AG04449 (cell line): ENCODE measurements at places on chromosomes 5 and 9.

- no peak for DNase-seq
These were observed 3.5 kb downstream of the IRF1 start for GRCh38 chr5:132487095-132487428.

- no peak for DNase-seq
These were observed 244.8 kb upstream of the MPDZ start for GRCh38 chr9:13524245-13524644.

DNA sequence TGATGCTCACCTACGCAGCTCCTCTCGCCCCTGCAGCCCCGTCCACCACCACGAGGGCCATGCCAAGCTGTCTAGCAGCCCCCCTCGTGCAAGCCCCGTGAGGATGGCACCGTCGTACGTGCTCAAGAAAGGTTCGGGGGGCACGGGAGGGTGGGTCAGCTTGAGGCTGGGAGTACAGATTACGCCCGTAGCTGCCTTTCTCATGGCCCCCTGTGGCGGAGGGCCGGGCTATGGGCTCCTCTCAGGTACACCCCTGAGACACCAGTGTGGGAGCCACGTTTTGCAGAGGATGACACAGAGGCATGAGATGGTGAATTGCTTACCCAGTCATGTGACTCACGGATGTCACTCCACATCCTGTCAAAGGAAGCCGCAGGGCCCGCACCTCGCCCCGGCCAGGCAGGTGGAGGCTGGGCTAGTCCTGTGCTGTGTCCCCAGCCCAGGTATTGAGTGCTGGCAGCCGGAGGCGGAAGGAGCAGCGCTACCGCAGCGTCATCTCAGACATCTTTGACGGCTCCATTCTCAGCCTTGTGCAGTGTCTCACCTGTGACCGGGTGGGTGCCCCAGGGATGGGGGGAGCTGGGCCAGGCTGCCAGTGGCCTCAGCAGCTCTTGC, 33.7 kb downstream of the USP20 start:
- DNase-seq = no peak

DNA sequence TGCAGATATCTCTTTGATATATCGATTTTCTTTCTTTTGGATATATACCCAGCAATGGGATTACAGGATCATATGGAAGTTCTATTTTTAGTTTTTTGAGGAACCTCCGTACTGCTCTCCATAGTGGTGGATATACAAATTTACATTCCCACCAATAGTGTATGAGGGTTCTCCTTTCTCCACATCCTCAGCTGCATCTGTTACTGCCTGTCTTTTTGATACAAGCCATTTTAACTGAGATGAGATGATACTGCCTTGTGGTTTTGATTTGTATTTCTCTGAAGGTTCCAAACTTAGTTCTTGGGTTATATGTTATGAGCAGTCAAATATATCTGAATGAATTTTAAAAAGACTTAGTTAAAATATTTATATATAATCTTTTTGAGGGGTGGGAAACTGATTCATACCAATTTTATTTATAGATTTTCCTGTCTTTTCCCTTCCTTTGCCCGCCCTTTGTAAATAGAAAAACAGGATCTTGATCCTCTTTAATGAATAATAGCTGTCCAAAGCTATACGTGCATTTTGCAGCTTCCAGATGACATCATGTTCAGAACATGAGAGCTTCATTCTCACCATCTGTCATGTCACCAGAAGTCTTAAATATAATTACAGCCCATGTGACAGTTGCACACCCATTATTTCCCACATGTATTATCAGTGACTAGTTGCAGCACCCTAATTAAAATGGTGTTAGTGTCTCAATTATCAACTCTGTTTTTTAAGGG, 6.2 kb upstream of the ARHGEF28 start:
- no peak for DNase-seq

DNA sequence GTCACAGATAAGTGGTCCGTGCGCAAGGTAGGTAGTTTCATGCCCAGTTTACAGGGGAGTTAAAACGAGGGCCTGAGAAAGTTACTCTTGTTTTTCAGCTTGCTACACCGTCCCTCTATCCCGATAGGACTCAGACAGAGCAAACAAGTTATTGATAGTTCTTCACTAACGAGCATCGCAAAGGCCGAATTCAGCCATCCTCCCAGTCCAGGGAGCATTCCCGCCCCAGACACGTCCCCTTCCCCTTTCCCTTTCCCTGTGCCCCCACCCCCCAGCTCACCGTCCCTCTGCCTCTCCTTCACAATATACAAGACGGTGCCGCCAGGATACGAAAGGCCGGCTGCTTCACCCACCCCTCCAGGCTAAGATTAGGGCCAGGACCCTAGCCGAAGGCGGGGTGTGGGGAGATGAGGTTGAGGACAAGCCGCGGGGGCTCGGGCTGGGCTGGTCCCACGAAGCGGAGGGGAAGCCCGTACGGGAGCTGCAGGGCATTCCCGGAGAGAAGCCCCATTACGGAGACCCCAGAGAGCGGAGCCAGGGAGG, 599 bp downstream of the KIAA1191 start:
- DNase-seq = no peak

DNA sequence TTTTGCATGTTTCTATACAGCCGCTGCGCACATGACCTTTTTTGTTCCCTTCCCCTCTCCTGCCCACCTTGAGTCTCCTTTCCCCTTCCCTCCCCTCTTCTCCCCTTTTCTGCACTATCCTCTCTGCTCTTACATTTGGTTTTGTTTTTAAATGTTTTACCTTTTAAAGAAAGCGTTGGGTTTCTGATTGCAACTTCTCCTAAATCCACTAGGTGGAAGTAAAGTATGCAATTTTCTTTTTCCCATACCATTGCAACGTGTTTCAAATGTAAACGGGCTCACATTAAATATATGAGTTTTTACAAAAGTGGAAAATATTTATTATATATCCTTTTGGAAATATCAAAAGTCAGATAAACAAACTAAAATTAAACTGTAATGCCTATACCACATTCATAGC, 500.9 kb downstream of the DIRAS2 start:
- no peak for DNase-seq

GRCh38 chr5:168268949-168269936, 22.2 kb upstream of the WWC1 start:
- DNase-seq = no peak

GRCh38 chr9:121992571-121993212, 100.4 kb downstream of the TTLL11 start:
- peak; percentile 21 for DNase-seq

DNA sequence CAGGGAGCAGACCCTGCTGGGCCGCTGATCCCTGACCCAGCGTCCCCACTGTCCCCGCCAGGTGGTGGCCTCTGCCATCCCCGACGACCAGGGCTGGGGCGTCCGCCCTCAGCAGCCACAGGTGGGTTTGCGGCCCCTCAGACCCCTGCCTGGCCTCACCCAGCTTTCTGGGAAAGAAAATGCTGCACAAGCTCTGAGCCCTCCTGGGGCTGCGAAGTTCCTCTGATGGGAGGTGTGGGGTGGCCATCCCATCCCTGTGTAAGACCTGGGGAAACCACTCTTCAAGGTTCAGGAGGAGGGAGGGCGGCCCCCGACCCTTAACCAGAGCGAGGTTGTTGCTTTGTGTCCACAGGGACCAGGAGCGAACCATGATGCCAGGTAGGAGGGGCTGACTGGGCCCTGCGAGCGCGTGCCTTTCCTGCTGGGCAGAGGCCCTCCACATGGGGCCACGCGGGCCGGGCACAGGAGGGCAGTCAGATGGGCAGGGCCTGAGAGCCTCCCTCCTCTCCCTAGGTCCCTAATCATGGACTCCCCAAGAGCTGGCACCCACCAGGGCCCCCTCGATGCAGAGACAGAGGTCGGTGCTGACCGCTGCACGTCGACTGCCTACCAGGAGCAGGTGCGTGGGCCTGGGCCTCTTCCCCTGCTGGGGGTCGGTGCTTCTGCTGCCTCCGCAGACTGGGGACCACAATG, 7.7 kb downstream of the NOXA1 start:
- DNase-seq = no peak

GRCh38 chr5:5221724-5222123, 81.6 kb downstream of the ADAMTS16 start:
- peak; percentile 24 for DNase-seq

DNA sequence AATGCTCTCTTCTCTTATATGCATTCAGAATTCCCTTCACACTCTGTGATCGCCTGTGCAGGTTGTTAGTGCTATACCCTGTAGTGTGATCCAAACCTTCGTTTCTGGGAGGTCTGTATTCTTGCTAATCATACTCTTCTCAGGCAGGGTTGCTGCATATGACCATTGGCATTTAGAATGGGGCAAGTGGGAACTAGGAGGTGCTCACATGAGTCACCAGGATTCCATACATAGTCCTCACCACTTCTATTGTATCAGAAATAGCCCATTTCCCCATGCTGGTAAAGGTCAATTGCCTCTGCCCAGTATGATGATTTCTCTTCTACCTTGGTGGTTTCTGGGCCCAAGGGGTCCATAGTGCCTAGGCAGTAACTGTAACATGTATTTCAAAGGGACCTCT, 443.5 kb upstream of the CDH6 start:
- DNase-seq = no peak

- no peak for DNase-seq
These were observed 99.3 kb downstream of the ANGPTL2 start for GRCh38 chr9:127022913-127023660.

GRCh38 chr9:133784731-133785561, 46.8 kb upstream of the SARDH start:
- no peak for DNase-seq

DNA sequence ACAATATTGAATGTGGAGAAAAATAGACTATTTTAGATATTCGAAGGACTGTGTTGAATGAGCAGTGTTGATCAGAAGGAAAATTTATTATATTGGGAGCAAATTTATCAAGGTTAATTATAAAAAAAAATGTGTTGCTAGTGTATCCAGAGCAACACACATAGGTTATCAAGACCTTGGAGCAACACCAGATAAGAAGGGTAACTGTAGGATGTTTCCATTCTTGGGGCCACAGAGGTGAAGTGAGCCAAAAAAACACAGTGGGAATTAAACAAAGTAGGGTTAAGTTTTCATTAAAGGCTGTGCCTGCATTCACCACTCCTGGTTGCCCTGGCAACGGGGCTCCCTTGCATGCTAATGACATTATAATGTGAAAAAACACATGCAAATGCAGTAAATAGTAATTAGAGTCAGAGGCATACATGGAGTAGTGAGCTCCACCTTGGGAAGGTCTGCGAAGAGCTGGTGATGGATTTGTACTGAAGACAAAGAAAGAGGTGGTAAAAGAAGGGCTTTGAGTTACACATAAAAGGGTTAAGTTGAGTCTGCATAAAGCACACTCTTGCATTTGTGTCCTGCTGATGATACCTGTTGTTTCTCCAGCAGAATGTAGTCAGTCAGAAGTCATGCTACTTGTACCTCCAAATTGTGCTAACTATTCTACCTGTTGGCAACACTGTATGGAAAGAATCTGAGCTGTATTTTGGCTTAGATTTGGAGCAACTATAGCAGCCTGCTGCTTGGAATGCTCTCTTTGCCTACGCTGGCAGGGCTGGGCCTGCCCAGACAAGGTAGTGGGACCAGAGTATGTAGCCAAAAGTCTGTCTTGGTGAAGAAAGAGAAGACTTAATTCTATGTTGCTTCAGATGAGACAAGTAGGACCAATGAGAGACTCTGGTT, 59.6 kb downstream of the ATG10 start:
- no peak for DNase-seq

DNA sequence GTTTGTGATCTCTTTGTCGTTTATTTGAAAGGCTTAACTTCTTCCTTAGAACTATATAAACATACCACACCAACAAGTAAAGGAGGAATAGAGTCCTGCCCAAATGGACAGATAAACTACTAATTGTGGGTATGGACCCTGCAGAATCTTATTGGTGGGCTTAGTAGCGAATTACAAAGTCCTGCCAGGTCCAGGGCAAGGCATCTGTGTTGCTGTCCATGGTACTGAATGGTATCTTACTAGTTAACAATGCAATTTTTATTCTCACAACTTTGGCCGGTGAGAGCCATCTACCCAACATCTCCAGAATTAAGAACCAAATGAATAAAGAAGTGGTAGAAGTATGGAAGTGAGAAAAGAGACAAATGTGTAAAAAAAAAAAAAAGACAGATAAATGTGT, 1782.4 kb upstream of the WWC1 start:
- no peak for DNase-seq

DNA sequence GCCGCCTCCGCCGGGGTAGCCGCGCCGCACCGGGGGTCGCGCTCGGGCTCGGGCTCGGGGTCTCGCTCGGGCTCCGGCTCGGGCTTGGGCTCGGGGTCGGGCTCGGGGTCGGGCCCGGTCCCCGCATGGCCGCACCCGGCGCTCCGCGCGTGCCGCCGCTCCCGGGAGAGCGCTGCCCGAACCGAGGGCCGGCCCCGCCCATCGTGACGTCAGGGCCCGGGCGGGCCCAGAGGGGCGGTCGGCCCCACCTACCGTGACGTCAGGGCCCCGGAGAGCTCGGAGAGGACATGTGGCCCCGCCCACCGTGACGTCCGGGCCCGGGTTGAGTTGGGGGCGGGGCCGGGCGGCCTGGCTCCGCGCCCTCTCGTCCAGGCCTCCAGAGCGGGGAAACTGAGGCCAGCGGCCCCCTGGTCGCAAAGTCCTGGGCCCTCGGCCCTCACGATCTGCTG, at the start of gene NSMF:
TSS of gene NSMF (minus strand) at position 183 of the 449 bp plus-strand sequence. CDS start 232 bp downstream, outside the sequence.
- no peak for DNase-seq

DNA sequence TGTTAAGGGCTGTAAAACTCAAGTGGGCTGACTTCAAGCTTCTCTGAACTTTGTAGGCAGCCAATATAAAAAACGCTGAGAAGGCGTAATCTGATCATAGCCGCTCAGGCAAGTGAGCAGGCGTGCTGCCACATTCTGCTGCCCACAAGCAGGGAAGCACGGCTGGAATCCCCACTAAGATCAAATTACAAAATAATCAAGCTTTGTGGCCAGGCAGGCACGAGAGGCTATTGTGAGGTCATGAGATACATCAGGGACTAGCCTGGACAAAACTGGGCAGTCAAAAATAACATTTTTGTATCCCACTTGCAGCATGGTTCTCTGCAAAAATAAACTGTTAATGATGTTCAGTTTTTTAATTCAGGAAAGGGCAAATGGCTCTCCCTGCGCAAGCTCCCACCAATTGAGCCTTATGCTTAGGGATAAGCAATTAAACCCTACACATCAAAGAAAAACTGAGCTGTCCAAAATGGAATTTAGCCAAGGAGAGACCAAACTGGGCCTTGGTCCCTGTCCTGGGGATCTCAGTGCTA, 64.0 kb downstream of the POU5F2 start:
- peak; percentile 79 for DNase-seq

DNA sequence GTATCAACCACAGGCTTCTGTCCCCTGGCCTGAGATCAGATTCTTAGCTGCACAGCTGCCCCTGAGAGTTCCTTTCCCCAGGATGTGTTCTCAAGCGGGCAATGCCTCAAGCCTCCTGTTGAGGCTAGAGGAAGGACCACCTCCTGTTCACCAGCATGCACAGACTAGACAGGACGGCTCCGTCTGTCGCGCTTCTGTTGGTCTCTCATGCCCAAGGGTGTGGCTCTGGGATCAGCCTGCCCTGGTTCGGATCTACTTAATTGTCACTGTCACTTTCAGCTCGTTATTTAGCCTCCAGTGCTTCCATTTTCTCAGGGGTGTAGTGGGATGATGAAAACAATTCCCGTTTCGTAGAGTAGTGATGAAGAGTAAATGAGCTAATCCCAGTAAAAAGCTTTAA, 103.1 kb downstream of the KCNIP1 start:
- no peak for DNase-seq
